ENCODE measurements at places on chromosomes 1 and 21.
A peak's percentile ranks its signal among the peaks of the same experiment; 100 is the strongest.

GRCh38 chr1:160826546-160826945 is 30.6 kb downstream of the LY9 start:
- DNase-seq, result peak; percentile 78

DNA sequence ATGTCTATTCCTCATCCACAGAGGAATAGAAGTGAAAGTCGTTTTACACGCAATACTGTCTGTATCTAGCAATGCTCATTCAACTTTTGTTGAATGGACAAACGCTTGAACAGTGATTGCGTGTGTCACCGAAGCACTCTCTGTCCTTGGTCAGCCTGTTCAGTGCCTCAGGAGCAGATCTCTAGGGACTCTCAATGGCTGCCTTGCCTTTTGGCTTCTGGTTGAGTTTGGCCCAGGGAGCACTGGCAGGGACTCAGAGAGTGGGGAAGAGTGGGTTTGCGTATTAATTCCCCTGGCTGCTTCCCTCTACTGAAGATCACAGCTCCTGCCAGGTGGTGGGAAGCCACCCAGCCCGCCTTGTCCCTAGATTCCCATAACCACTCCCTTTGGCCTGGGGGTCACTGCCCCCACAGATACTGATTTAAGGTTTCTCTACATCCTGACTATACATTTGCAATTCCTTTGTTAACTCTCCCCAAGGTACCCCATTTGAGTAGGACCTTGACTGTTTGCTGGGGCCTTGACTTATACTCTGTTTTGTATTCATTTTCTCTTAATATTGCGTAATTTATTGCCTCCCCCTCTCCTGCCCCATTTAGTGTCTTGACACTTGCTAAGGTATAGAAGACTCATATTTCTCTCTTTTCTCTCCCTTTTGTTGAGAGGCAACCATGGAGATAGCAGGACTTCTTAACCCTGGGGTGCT is 61.7 kb upstream of the USP24 start:
- no peak for DNase-seq

DNA sequence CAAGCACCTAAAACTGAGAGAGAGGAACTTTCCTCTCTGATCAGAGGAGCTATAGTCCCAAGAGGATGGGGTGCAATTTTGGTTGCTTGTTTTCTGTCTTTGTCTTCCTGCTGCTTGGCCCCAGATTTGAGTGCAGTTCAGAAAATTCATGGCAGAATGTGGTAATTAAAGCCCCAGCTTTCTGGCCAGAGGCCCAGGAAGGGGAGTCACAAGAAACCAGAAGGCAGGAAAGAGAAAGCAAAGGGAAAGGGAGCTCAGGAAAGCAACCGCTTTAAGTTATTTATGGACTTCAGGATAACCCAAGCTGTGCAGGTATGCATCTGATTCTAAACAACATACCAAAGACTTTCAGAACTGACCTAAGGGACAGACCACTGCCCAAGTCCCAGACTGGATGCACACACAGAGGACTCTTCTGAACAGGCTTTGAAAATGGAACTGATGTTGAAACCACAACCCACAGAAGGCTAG is 88.8 kb downstream of the ST3GAL3 start:
- DNase-seq, result no peak

- DNase-seq, result peak; percentile 46
These were observed 92.1 kb upstream of the SLC44A3 start for GRCh38 chr1:94727846-94728715.

GRCh38 chr1:47411436-47411835 is 4.6 kb upstream of the FOXE3 start:
- no peak for DNase-seq

GRCh38 chr1:28480308-28480707 is 25.5 kb upstream of the RCC1 start:
- DNase-seq, result no peak

- no peak for DNase-seq
These were observed 9.5 kb downstream of the ZSWIM5 start for GRCh38 chr1:45196863-45197262.

DNA sequence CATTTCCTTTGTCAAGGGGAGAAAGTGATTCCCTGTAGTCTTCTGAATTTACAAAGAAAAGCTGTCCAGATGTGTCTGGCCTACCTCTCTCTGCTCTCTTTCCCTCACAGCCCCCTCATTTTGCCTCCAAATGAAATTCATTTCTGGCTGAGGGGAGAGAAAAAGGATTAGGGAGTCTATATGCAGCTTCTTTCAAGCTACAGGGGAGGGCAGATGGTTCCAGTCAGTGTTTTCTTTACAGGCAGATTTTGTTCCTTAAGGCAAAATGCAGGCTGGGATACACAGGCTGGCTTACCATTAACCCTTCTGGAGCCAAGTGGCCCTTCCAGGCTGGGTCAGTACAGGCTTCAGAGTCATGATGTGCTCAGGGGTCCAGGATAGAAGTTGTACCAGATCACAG is 198.1 kb upstream of the USP24 start:
- no peak for DNase-seq

GRCh38 chr1:184324972-184325371 is 61.9 kb upstream of the C1orf21 start:
- no peak for DNase-seq
